ENCODE measurements at places on chromosomes 5 and 9.

DNA sequence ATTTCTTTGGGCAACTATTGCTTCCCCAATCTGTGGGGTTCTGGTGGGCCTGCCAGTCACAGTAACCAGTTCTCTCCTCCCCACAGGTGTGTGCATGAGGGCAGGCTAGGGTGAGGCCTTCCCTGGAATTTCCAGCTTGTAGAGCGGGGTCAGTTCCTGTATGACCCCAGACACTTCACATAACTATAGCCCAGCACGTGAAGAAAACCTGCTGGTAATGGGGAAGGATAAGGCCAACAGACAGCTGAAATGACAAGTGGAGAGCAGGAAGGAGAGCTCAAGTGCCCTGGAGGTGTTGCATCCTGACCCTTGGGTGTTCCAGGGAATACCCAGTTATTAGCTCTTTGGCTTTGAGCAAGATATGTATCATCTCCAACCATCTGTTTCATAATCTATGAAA, 142.2 kb downstream of the CDC42SE2 start:
- DNase-seq = no peak

DNA sequence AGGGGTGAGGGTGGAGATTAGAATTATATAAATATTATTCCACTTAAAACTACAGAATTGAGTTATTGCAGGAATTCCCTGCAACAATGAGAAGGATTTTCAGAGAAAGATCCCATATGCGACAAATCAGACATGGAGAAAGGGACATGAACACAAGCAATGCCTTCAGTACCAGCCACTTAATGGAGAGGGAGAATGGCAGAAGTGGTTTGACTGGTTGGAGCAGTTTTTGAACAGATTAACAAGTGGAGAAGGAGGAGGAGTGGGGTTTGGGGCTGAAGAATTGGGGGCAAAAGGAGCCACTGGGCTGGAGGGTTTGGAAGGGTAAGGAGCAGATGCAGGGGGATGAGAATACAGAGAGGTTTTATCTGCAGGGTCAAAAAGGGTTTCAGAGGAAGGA, 620.9 kb upstream of the PTPRD start:
- no peak for DNase-seq

DNA sequence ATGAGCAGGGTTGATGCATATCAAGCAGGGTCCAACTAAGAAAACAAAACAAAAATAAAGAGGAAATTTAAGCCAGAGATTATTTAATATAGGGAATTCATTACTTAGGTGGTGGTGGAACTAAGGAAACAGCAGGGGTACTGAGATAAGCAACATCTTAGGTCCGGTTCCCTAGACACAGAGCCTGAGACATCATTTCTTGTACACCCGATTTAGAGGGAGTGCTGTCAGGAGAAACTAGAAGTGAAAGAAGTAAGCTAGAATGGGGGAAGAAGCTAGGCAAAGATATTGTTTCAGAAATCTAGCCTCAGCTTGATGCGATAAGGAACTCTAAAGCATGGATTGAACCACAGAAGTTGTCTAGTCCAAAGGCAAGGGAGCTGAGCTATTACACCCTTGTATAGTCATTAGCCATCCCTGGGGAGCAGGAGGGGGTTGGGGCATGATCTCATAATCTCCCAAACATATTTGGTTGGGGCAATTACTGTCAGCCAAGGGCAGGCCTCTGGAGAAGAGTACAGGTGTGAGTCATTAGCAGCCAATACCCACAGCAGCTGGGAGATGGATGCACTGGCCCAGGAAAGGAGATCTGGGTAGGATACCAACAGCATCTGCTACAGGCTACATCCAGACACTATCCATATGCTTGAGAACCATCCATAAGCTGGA, 194.5 kb downstream of the ARL15 start:
- no peak for DNase-seq

DNA sequence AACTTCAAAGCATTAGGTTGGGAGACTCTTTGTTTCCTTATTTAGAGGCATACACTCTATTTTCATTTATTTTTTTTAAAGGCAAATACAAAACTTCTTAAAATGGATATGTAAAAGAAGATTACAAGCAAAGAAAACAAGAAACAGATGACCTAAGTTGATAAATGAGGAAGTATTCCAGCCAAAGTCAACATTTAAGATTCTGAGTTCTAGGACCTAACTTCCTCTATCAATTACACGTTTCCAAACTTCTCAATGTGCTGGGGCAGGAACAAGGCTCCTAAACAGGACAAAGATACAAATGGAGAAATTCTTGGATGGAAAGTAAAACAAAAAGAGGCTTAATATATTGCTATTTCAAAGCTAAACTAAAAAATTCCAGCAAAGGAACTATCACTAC, 89.5 kb downstream of the TLE1 start:
- no peak for DNase-seq

GRCh38 chr5:153400931-153401330, 89.5 kb upstream of the GRIA1 start:
- no peak for DNase-seq

GRCh38 chr9:129270903-129271431, 92.9 kb upstream of the IER5L start:
- no peak for DNase-seq

DNA sequence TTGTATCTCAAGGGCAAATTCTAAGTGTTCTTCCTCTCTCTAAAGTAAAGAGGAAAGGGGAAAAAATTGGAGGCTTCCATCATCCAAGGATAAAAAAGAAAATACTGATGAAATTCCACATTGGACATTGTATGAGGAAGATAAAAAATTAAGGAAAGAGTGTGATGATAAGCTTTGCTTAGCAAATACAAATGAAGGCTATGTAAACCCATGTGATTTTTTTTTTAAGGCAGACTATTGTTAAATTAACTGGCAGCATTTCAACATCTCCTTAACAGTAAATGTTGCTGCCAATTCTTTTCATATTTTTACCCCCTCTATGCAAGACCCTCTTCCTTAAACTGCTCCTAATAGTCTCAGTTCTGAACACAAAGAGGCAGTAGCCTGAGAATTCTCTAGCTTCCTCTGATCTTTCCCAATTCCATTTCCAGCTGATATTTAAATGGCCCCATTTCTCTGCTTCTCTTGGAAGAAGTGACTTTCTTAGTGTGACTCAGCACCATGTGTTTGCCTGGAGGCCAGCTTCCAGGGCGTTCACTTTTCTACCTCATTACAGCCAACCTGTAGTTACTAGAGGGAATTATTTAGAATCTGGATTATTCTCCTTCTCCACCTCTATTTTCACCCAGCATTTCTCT, 159.7 kb downstream of the TLE1 start:
- no peak for DNase-seq

- no peak for DNase-seq
Observed at GRCh38 chr5:148224117-148224742, 14.1 kb upstream of the MARCOL start.

- no peak for DNase-seq
Observed at GRCh38 chr5:143343042-143343441, 60.4 kb downstream of the NR3C1 start.

DNA sequence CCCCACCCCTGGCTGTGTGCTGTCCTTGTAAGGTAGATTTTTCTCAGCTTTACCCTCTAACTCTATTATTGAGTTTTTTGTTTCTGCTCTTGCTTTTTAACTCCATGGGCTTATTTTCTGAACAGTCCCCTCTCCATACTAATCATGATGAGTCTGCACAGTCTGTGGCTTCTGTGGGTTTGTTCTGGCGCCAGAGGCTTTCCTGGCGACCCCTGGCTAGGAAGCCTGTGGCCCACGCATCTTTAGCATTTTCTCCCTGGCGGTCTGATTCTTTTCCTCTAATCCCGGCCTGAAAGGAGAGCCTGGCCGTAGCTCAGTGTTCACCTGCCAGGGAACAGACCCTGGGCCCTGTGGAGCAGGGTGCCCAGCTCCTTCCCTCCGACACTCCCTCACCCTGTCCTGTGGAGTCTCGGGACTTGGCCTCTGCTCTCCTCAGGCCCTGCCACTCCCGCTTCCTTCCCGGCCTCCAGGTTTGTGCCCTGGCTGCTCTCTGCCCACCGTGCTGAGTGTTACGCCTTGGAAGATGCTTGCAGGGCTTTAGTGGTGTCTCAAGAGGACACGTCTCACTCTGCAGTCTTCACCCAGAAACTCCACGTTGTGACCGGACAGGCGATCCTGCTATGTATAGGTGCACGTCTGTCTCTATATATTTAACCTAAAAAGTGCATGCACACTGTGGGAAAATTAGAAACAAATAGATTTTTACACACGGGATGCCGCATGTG, 31.7 kb upstream of the LRRC14B start:
- no peak for DNase-seq

- no peak for DNase-seq
Observed at GRCh38 chr9:134774410-134774809, 106.2 kb upstream of the FCN2 start.

- DNase-seq = no peak
Observed at GRCh38 chr5:32095261-32095671, 78.9 kb downstream of the GOLPH3 start.

GRCh38 chr5:56115589-56115988, 117.5 kb downstream of the ANKRD55 start:
- DNase-seq = no peak

DNA sequence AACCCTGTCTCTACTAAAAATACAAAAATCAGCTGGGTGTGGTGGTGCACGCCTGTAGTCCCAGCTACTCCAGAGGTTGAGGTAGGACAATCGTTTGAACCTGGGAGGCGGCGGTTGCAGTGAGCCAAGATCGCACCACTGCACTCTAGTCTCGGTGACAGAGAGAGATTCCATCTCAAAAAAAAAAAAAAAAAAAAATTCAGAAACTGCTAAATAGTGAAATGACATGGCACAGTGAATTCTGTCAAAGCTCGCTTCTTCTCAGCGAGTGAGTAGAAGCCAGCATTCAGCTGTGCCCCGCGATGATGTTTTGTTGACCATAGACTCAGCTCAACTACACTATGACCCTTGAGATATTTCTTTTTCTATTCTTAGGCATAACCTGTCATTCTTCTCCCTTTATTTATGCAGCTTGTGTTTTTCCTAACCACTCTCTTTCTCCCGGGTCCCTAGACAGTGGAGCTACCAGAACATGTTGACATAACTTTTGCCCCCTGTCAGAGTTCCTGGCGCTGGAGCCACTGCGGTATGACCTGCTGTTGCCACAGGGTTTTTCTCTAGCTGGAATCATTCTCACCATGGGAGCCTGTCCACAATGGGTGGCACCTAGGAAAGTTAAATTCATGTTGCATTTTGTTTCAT, 13.5 kb upstream of the IQGAP2 start:
- no peak for DNase-seq

- no peak for DNase-seq
Observed at GRCh38 chr9:127506814-127507750, 55.8 kb downstream of the LRSAM1 start.

GRCh38 chr5:72109625-72110024, 2.4 kb downstream of the MAP1B start:
- DNase-seq = no peak

GRCh38 chr5:173785400-173785799, 102.7 kb upstream of the CPEB4 start:
- no peak for DNase-seq

- no peak for DNase-seq
Observed at GRCh38 chr5:16521521-16522483, 56.2 kb upstream of the ZNF622 start.

DNA sequence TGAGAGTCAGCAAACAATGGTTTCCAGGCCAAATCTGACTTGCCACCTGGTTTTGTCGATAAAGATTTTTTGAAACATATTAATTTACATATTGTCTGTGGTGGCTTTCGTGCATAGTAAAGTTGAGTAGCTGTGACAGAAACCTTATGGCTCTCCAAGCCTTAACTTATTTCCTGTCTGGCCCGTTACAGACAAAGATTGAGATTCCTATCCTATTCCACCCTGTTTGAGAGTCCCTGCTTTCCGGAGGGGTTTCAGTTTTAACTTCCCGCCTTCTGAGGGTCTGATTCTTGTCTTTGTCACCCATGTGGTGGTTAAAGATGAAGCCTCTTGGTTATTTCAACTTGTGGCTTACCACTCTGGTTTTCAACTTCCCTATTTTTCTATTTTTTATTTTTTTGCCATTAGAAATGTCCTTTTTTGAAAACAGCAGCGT, 11.4 kb downstream of the OTULIN start:
- DNase-seq = no peak

DNA sequence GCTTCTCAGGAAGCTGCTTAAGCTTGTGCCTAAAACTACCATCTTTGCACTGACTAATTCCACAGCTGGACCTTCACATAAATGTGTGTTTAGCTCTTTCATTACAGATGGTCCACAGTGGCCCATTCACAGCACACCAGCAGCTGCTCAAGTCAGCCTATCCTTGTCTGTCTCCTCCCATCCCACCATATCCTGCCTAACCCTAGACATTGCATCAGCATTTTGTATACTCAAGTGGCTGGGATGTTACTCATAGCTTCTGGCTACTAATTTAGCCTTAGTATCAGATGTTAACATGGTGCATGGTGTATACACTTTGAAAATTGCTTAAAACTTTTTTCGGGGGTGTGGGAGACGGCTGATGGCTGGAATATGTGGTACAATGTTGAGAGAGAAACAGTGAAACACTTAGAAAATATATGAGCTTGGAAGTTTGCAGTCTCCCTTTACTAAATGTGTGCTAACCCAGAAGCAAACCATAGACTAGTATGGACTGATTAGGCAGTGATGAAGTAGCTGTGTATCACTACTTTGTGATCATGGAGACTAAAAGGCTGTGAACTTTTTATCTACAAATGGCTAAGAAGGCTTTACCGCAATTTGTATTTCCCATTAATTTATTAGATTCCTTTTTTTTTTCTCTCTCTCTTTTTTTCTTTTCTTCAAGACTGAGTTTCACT, 83.1 kb downstream of the JMY start:
- DNase-seq = no peak

DNA sequence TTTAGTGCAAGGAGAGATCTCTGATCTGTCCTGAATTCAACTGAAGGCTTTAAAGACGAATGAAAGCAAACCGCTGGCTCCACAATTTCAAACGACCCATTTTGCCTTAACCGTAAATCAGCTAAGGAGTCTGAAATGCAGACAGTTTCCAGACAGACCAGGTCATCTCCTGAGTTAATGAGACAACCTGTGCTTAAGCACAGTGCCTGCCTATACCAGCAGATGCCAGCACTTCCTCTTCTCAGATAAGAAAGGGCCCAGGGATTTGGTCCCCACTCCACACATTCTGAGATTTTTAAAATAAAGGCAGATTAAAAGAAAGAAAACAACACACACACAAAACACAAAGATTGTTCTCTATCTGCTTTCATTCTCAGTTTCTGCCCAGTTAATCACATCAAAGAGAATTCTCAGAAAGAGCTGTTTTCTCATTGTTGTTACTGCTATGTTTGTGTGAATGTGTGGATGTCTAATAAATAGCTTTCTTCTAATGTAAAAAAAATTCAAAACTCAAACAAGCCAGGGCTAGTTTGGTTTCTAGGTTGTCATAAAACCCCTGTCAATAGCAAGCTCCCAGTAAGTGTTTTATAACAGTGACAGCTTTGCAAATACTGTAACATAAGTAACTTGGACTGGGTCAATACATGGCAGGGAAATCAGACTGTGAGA, 157.7 kb upstream of the SLC24A2 start:
- no peak for DNase-seq

GRCh38 chr5:965604-966344, 42.8 kb upstream of the NKD2 start:
- no peak for DNase-seq

DNA sequence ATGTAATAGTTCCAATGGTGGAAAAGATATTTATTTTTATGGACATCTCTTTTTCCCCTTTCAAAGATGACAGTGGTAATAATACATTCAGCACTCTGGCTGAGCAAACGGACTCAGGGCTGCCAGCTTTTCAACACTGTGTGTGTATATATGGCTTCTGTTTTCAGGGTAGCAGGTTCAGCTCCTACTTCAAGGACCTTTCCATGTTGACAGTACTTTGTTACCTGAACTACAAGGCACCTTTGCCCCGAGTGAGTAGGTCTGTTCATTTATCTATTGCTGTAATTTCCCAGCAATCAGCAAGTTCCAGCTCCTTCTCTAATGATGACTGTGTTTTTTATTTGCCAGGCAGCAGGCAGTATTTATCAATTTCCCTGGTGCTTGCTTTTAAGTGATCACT, 387.4 kb upstream of the KIF2A start:
- no peak for DNase-seq

Measured in WTC11 (cell line).